ENCODE measurements at places on chromosomes 6 and 20.

GRCh38 chr6:33438978-33439594 lies 15.3 kb upstream of the ZBTB9 start:
- no peak for DNase-seq

GRCh38 chr6:54473328-54473727 lies 165.1 kb downstream of the TINAG start:
- no peak for DNase-seq

DNA sequence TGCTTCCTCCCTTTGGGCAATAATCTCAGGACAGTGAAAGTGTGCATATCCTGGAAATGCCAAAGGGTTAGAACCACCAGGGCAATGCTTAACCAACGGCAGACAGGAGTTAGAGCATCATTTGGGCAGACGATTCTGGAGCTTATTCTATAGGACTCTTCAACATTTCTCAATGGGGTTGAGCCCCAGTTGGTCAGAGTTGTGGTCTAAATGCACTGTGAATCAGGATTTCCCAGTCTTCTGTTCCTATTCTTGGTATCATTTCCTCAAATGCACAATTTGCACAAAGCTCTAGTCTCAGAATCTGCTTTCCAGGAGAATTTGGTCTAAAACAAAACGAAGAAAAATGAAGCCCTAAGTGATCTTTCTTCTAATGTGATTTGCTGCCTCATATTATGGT lies 389.6 kb upstream of the JAG1 start:
- no peak for DNase-seq

DNA sequence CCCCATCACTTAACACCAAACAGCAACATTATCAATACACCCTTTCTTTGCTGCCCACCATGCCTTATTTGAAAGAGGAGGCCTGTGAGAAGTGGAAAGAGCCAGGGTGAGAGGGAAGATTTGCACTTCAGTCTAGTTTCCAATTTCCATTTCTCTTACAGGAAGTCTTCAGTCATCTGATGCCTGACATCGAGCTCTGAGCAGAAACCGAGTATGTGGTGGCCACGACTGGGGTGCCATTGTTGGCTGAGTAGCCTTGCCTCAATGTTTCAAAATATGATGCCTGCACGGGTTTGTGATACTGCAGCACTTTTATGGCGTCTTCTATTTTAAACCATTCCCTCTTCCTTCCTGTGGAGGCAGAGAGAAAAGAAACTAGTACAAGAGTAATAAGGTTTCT lies 39.8 kb upstream of the SMIM29 start:
- DNase-seq: no peak

DNA sequence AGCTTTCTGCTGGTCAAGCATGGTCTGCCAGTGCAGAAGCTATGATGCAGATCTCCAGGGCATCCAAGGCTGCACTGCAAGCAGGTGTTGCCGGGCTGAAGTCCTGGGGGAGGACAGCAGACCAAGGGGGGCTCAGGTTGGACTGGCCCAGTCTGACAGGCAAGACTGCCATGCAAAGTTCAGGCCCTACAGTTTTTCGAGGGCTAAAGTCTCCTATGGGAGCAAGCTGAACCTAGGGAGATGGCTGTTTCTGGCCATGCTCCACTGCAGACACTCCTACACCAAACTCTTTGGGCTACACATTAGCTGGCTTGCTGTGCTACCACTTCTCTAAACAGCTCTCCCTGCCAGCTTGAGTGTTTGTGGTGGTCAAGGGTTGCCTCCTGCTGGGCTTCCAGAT lies 130.0 kb upstream of the SYNCRIP start:
- no peak for DNase-seq

- no peak for DNase-seq
Observed at GRCh38 chr6:9761220-9761619, 653.7 kb downstream of the TFAP2A start.

DNA sequence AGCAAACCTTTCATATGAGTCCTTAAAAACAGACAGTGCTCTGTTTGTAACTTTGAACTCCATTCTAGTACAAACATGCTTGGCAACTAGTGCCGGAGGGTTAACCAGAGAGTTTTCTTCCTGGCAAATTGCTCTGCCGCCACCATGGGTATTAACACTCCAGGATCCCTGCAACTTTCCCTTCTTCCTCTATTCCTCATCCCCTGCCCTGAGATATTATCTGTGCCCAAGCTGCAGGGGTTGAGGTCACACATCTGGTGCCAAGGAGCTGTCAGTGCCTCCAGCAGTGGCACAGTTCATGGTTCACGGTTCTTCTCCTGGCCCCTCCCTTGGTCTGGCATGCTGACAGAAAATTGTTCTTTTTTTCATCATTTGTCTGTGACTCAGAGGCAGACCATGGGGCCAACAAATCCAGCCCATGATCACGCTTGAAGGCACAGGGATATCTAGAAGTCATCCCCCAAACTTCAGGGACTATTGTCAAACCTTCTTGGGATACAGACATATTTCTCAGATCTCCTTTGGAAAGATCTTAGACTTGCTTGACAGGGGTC lies 77.5 kb downstream of the ATXN1 start:
- no peak for DNase-seq

DNA sequence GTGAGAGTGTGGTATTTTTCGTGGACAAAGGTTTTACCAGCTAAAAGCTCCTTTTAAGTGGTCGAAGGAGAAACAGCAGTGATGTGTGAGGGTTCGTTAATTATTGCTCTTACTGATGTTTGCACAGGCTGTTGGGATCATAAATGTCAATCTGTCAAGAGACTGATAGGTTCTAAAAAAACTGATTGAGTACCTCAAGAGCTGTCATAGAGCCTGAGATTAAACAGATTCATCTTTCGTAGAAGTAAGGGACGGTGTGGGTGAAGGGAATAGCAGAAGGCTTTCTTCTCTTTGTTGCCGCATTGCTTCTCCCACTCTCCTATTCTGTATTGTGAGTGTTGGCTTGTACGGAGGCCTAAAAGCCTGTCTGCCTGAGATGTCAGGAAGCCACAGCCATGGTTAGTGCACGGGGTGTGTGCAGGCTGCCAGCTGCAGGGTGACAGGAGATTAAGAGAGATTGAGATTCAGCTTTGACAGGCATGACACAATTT lies 291.0 kb downstream of the ZFAND3 start:
- DNase-seq: no peak

DNA sequence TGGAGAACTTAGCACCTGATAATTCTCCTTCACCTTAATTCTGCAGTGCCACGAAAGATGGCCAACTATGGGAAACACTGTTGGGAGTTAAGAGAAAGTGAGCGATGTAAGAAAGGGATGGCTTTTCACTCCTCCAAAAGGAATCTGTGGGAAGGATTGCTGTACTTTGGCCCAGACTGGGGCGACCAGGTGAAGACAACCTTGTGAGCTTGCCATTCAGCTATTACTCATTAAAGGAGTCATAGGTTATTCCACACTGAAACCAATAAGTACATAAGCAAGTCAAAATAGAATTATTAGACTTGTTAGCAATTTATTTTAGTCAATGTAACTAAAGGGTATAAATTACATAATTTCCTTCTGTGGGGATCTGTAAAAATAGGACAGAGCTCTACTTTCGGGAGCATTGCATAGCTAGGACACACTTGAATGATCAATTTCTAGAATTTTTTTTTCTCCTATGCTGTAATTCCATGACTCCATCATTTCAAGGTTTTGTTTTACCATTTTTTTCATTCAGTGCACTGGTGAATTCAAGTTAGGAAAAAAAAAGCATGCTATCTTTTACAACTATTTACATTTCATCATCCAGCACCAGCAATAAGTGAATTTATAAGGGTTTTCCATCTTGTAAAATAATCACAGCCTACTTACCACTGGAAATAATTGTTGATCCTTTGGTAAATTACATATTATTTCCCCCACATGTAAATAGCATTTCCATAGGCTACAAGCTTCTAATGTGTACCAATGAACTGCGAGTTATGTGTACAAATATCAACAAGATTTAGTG lies 231.7 kb downstream of the SIM1 start:
- no peak for DNase-seq

DNA sequence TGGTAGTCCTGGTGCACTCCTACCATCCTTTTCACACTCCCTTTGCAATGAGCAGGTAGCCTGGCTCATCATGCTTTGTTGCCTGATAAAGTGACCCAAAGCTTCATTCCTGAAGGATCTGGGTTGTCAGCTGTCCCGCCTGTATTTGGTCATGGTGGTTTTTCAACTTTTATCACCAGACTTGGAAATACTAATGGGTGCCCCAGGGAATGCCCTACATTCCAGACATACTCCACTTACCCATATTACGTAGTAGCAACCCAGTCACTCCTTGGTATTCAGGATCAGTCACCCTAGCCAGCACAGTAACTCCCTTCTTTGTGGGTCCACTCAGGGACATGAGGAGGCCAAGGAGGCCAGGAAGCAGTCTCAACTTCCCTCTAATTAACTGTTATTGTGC lies 199.2 kb downstream of the MAFB start:
- peak; percentile 75 for DNase-seq

DNA sequence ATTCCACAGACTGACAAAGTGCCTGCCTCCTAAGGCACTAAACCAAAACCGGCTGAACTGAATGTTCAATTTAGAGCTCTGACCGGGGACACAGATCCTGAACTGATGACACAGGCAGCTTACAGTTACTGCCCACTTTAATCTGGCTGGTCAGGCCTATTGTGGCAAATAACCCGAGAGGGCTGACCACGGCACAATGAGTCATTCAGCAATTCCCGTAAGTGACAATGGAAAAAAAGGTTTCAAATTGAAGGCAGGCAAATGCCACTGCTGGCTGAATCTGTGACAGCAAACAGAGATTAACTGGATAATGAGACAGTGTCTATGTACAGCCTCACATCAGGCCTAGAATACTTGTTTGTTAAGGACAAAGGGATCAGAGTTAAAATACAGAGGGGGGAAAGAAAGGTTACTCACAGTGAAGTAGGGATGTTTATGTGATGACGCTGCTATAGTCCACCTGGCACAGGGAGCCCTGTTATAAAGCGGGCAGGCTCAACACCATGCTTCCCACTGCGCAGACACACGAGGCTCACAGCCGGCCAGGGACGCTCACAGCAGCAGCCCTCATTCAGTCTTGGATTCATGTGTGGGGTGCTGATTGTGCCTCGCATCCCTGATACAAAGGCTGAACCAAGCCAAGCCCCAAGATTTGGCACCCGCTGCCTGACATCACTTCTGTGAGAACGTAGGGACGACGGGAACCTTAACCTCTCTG lies 54.4 kb downstream of the RTN4IP1 start:
- DNase-seq: no peak

GRCh38 chr20:38112930-38113294 lies 52.2 kb downstream of the TGM2 start:
- DNase-seq: no peak

GRCh38 chr20:63782051-63782471 lies 42.5 kb downstream of the SLC2A4RG start:
- no peak for DNase-seq
